MCF 10A (cell line): ENCODE measurements at places on chromosomes 3 and 15. TPM values are rescaled to one million over a fixed set of nuclear protein-coding genes. Genes with fewer than 3 reads are reported as not detected.

- no peaks in the 10 kb centered on the region for H3K4me1 ChIP-seq
- no peak overlapping the region for H3K4me3 ChIP-seq
- H3K27me3 ChIP-seq, result no peaks in the 10 kb centered on the region
- no peak overlapping the region for H3K27ac ChIP-seq
Measured at GRCh38 chr3:82382831-82383230, 621.4 kb upstream of the GBE1 start.

DNA sequence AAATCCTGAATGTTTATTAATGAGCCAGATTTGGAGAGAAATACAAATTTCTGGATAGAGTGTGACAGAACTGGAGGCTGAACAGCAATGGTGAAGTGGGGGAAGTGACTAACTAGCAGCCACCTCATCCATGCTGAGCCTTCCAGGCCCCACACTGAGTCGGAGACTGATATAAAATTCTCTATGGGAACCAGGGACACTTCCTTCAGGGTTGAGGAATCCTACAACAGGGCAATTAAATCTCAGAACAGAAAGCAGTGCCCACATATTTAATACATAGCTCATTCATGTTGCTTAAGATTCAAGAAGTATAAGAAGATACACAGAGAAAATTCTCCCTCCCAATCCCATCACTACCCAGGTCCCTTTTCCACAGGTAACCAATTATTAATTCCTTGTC, 49.3 kb downstream of the HACD2 start:
- no peaks in the 10 kb centered on the region for H3K27me3 ChIP-seq
- DNase-seq, result peak; percentile 4
- H3K4me3 ChIP-seq, result no peak overlapping the region
- peaks cover 37% of the 10 kb centered on the region for H3K36me3 ChIP-seq

DNA sequence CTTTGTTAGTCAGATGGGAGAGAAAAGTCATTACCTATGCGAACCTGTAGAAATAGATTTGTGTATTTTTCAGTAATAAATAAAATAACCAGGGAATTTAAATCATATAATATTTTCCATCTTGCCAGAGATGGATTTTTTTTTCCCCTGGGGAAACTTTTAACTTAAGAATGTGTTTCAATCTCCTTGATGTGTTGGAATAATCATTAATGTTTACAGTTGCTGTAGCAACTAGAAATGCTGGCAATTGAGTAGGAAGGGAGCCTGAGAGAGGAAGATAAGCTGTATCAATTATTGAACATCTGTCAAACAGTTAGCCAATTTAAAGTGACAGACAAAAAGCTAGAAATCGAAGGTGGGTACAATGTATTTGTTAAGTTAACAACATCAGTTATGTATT, 259.5 kb downstream of the IL5RA start:
- H3K4me3 ChIP-seq, result no peak overlapping the region
- H3K36me3 ChIP-seq, result no peaks in the 10 kb centered on the region
- no peak for DNase-seq
- no peak overlapping the region for H3K27ac ChIP-seq

GRCh38 chr15:94875550-94875949, 644.2 kb downstream of the MCTP2 start:
- H3K4me1 ChIP-seq, result no peaks in the 10 kb centered on the region
- no peak for DNase-seq
- H3K36me3 ChIP-seq, result no peaks in the 10 kb centered on the region
- no peak overlapping the region for H3K4me3 ChIP-seq

DNA sequence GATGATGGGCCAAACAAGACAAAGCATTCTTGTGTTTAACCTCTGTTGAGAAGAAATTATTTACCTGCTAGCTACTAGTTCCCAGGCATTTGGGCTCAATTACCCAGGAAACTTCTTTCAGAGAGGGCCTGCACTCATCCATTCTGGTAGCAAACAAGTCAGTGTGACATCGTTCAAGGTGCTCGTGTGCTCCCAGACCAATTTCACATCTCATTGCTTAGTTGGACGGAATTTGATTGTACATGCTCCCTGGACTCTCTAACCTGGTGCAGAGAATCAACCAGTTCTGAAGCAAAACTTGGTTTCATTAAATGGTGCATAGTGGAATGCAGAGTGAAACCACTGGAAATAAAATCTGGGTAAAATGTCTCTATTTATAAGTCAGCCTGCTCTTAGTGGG, 392.7 kb downstream of the LSAMP start:
- no peaks in the 10 kb centered on the region for H3K4me1 ChIP-seq
- H3K27ac ChIP-seq, result no peak overlapping the region
- H3K4me3 ChIP-seq, result no peak overlapping the region
- H3K36me3 ChIP-seq, result no peaks in the 10 kb centered on the region
- H3K27me3 ChIP-seq, result no peaks in the 10 kb centered on the region

GRCh38 chr3:13002398-13003124, 70.7 kb downstream of the IQSEC1 start:
- peaks cover 29% of the 10 kb centered on the region for H3K27me3 ChIP-seq
- no peak for DNase-seq
- no peaks in the 10 kb centered on the region for H3K36me3 ChIP-seq
- no peak overlapping the region for H3K27ac ChIP-seq
- H3K4me1 ChIP-seq, result no peaks in the 10 kb centered on the region

- H3K4me3 ChIP-seq, result no peak overlapping the region
- no peak overlapping the region for H3K27ac ChIP-seq
- no peaks in the 10 kb centered on the region for H3K36me3 ChIP-seq
- no peaks in the 10 kb centered on the region for H3K27me3 ChIP-seq
Measured at GRCh38 chr3:43764471-43764870, 73.7 kb downstream of the ABHD5 start.

LMAN1L gene
- 0.23 TPM in 1 of 2 replicates, not detected in the other for total RNA-seq

KCNMB2 gene
- total RNA-seq, result not detected in 2 replicates

MESP1 gene
- total RNA-seq, result 0.58 and 1.6 TPM in 2 replicates

CCDC33 gene
- total RNA-seq, result not detected in 2 replicates
